ENCODE measurements at places on chromosomes 3 and 15. TPM values are rescaled to one million over a fixed set of nuclear protein-coding genes. Genes with fewer than 3 reads are reported as not detected.

Gene FBLN2
- total RNA-seq = 24.1 TPM

- no peaks in the 10 kb centered on the region for H3K36me3 ChIP-seq
- H3K27me3 ChIP-seq = no peaks in the 10 kb centered on the region
- no peaks in the 10 kb centered on the region for H3K4me1 ChIP-seq
- no peak overlapping the region for H3K4me3 ChIP-seq
These were observed 215.7 kb downstream of the TCF12 start for GRCh38 chr15:57134071-57134605.

Gene C3orf22
- not detected for total RNA-seq

Gene PGBD4
- total RNA-seq = 0.69 TPM

- H3K4me3 ChIP-seq = no peak overlapping the region
- no peaks in the 10 kb centered on the region for H3K27me3 ChIP-seq
- no peak overlapping the region for H3K27ac ChIP-seq
- no peak for DNase-seq
These were observed 65.5 kb downstream of the MYO1E start for GRCh38 chr15:59307165-59307537.

GRCh38 chr3:17753632-17753992, 11.2 kb upstream of the TBC1D5 start:
- no peaks in the 10 kb centered on the region for H3K27me3 ChIP-seq
- no peaks in the 10 kb centered on the region for H3K36me3 ChIP-seq
- DNase-seq = no peak
- no peak overlapping the region for H3K4me3 ChIP-seq

Gene PAK6
- total RNA-seq = 10.4 TPM

Gene FBN1
- total RNA-seq = 6.6 TPM

Gene STAC
- 1.1 TPM for total RNA-seq

DNA sequence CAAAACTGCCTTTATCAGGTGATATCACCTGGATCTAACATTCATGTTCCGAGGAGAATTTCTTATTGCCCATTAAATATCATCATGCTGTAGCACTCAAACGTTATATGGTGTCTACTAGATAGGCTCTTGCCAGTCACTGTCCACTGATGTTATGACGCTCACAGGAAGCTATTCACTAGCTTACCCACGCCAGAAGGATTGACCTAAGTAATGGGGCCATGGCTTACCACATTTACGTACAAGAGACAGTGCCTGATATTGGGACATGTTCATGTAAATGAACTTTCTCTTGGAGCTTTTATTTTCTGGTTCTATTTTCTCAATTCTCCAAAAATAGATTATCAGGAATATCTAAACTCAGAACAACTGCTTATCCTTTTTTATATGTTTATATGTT, 91.7 kb upstream of the NAALADL2 start:
- no peaks in the 10 kb centered on the region for H3K27me3 ChIP-seq
- no peak for DNase-seq
- H3K27ac ChIP-seq = no peak overlapping the region
- H3K4me1 ChIP-seq = no peaks in the 10 kb centered on the region

Gene ZIC1
- 0.19 TPM for total RNA-seq
